ENCODE measurements at places on chromosomes 11 and 22. TPM values are rescaled to one million over a fixed set of nuclear protein-coding genes. Genes with fewer than 3 reads are reported as not detected.
A peak's percentile ranks its signal among the peaks of the same experiment; 100 is the strongest.

- no peak for DNase-seq
These were observed 50.4 kb upstream of the PRSS23 start for GRCh38 chr11:86749821-86750401.

DNA sequence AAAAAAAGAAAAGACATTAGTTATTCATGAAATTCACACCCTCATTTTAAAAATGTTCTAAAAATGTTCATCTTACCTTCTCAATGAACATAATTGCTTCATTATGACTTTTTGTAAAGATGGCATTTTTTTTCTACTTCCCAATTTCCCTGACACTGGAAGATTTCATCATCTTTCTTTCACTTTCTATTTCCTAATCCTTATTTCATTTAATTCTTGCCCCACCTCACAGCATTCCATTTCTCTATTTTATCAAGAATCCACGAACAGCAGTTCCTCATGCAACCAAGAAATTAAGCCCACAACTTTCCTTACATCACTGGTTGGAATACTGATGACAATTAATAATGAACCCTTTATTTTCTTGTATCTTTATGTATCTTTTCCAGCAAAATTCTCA lies 1.9 kb downstream of the PATL1 start:
- no peak for DNase-seq

DNA sequence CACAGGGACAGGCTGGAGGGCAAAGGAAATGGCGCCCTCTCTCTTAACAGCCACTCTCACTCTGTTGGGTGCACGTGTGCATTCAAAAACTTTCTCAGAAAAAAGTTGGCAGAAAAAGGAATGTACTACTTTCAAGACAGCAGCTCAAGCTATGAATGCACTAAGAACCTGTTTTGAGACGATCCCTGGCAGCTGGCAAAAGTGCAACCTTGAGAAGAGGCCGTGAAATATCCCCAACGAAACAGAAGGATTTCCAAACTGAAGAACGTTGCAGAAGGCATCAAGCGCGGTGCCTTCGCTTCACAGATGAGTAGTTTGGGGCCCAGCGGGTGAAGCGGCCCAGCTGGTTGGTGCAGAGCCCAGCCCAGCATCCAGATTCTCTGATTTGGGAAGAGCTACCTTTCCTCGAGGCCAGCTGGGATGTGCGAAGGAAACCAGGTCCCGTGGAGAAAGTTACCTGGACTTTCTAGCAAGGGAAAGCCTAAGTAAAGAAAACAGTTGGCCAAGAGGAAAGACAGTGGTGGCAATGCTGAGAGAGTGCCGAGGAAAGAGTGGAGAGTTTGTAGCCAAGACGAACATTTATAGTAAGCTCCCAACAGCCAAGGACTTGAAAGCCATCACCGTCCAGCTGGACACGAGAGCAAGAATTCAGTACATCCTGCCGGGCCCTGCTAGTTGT lies 16.3 kb downstream of the IFT27 start:
- no peak for DNase-seq

- no peak for DNase-seq
These were observed 39.9 kb upstream of the NUP160 start for GRCh38 chr11:47887910-47888569.

GRCh38 chr11:31424652-31425051 lies 55.0 kb downstream of the DNAJC24 start:
- DNase-seq: no peak

GRCh38 chr11:40293655-40294348 lies 1165.7 kb downstream of the LRRC4C start:
- DNase-seq: peak; percentile 34

GRCh38 chr11:94525546-94526324 lies 13.5 kb downstream of the C11orf97 start:
- DNase-seq: no peak

- no peak for DNase-seq
These were observed 42.7 kb downstream of the SGSM1 start for GRCh38 chr22:24848559-24849168.

GRCh38 chr11:774873-775592 lies 2.3 kb downstream of the GATD1 start:
- DNase-seq: no peak

- no peak for DNase-seq
These were observed 135.8 kb upstream of the FIBIN start for GRCh38 chr11:26858098-26858497.

DNA sequence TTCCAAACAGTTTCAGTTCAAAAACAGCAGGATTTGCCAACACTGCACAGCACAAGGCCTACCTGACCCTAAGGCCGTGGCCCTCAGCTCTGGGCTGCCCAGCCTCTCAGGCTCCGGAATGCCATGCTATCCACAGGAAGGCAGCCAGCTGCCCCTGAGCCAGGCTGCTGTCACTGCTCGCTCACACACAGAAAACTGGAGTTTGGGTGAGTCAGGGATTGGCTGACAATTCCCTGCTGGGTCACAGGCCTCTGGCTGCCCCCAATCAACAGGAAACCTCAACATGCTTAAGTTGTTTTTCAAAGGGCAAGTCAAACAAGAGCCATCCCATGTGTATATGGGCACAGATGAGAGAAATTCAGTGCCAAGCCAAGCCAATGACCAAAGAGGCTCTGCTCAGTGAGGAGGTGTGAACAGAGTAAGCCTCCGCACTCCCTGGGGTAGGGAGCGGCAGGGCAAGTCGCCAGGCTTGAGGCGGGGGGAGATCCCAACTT lies 50.2 kb downstream of the RPL27A start:
- DNase-seq: no peak

DNA sequence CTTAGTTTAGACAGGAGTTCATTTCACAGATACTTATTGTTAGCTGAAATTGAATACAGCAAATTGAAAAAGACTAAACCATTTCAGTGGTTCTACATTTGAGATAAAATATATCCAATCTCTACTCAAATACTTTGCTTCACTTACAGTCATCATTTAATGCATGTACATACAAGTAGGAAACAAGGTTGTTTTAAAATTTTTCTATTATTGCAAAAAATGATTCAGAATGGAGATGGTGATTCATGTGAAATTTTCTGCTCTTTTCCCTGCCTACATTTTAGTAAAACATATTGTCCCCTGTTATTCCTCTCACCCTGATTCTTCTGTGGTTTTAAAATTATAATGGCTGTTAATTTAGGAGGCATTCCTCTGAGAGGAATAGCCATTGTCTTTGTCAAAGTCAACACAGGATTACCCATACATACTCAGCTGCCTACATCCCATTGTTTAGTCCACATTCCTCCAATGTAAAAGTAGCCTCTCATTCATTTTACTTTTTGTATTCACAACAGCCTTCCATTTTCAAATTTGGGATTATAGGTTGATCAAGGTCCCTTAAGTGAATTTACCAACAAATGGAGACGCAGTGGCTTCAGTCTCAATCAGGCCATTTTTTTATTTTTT lies 60.1 kb downstream of the TRPC6 start:
- no peak for DNase-seq

DNA sequence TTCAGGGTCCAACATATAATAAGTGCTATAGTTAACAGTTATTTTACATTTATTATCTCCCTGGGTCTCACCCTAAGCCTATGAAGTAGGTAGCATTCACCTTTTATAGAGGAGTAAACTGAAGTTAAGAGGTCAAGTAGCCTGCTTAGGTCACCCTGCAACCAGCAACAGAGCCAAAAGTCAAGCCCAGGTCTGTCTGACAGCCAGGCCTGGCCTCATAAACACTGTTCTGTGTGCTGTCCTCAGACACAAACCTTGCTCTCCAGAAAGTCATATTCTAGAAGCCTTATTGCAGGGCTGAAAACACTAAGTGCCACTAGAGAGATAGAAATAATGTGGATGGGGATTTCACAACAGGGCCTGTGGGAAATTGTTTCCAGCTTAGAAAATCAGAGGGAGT lies 59.3 kb downstream of the BDNF start:
- DNase-seq: no peak

- no peak for DNase-seq
These were observed 33.8 kb upstream of the CD82 start for GRCh38 chr11:44531636-44532035.

- DNase-seq: no peak
These were observed 59.2 kb upstream of the CD5 start for GRCh38 chr11:61042961-61043540.

- no peak for DNase-seq
These were observed 19.2 kb downstream of the NTM start for GRCh38 chr11:131389582-131389981.

DNA sequence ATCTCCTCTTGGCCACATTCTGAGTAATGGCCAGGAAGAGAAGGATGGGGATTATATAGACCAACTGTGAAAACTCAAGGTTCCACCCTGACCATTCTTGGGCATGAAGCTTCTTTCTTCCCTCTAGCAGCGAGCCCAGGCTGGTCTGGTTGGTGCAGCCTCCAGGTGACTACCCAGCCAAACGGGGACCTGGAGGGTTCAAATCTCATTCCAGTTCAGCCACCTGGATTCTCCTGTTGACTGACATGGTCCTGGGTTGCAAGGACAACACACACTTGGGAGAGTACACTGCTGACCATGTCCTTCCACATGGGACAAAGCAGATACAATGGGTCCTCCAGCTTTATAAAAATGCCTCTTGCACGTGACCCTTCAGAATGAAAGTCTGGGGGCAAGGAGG lies 67.0 kb downstream of the SHANK2 start:
- no peak for DNase-seq

GRCh38 chr11:111631666-111632039 lies 29.4 kb downstream of the SIK2 start:
- DNase-seq: no peak

DNA sequence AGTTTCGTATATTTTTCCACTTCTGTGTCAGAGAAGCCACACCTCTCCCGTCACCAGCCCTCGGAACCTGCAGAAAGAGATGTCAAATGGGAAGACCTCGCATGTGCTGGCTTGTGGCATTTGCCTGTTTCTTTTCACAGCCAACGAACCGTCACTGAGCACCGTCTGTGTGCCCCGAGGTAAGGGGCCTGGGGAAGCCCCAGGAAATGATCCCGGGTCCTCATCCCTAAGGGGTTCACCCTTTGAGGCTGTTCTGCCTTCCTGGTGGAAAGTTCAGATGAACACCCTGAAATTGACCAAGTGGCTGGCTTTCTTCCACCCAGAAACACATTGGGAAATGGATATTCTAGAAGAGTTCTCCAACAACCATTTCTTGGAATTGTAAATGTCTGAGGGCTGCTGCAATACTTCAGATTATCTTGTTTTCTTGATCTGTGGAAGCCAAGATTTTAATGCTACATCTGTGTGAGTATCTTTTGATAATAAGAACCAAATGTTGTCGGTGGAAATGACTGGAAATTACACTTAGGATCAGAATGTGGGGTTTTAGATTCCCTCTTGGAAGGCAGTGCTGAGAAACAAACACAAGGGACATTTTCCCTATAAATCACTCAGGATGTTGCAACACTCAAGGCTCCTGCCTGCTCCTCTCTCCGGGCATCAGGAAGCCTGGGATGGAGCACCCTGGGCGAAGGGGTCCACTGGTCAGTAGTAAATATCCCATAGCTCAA lies 37.6 kb downstream of the RIBC2 start:
- DNase-seq: no peak

The ZFTA gene
- 4.7 TPM for total RNA-seq

The BEST1 gene
- 0.58 TPM for total RNA-seq

The KCTD21 gene
- 4.0 TPM for total RNA-seq

The FREY1 gene
- 0.60 TPM for total RNA-seq

The TIGD3 gene
- total RNA-seq: 0.49 TPM

The ZNF214 gene
- total RNA-seq: not detected

The PRAME gene
- total RNA-seq: not detected

The DEUP1 gene
- total RNA-seq: not detected

The TTC38 gene
- total RNA-seq: 7.9 TPM

The SLC43A3 gene
- total RNA-seq: 331 TPM

The CFAP300 gene
- not detected for total RNA-seq

The H19 gene
- not detected for total RNA-seq

The DRD4 gene
- 0.37 TPM for total RNA-seq

The YPEL4 gene
- total RNA-seq: 0.38 TPM

The MPZL2 gene
- 18.8 TPM for total RNA-seq
